ENCODE measurements at places on chromosomes 13 and 19.
A peak's percentile ranks its signal among the peaks of the same experiment; 100 is the strongest.

GRCh38 chr19:28307487-28307886, 905.5 kb downstream of the UQCRFS1 start:
- DNase-seq: no peak

DNA sequence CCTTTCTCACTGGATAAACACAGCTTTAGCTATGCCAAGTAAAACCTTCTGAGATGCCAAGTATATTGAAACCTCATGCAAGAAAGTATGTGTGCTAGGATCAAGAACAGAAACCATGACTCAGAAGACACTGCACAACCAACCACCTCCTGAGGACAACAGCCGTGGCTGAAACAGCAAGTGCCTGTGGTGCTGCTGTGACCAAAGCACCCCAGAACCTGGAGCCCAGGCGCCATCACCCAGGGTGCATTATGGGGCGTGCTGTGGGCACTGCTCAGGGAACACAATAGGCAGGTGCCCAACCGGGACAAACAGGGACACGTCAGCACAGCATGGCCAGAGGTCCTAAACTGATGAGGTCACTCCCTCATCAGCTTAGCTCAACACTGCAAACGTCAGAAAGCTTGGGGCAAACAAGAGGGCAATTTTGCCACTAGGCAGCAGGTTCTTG, 101.3 kb upstream of the SLC15A1 start:
- DNase-seq: peak; percentile 1

- no peak for DNase-seq
Observed at GRCh38 chr13:113324398-113324797, 27.4 kb downstream of the LAMP1 start.

DNA sequence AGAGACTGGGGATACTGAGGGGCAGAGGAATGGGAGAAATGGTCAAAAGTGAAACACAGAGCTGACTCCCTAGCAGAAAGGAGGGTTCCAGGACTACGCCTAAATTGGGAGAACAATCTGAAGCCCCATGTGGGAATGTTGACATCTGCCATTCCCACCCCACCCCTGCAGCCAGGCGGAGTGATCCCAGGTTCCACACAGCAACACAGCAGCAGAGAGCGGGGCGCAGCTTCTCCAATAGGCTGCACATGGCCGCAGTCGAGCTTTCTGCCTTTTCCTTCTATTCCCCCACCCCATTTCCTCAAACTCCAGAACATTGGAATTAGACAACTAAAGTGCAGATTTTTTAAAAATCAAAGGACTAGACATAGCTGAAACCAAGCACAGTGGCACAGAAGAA, 104.7 kb downstream of the UBL3 start:
- DNase-seq: no peak

DNA sequence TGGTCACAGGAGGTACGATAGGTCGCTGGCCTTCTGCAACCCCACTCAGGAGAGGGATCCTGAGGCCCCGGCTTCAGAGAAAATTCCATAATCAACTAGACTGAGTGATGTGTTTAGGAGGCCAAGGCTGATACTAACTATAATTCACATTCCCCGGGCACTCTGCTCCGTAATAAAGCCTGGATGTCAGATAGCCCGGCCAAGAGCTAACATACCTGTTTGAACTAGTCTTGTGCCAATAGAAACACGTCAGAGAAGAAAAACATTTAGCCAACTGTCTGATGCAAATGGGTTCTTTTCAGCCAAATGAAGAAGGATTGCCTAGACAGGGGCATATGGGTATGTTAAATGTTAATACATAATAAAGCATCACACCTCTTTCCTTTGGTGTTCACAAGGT, 204.2 kb downstream of the TSHZ3 start:
- DNase-seq: no peak

GRCh38 chr13:106010836-106011235, 524.6 kb downstream of the EFNB2 start:
- DNase-seq: no peak

GRCh38 chr13:30799356-30799824, 64.0 kb downstream of the ALOX5AP start:
- no peak for DNase-seq

DNA sequence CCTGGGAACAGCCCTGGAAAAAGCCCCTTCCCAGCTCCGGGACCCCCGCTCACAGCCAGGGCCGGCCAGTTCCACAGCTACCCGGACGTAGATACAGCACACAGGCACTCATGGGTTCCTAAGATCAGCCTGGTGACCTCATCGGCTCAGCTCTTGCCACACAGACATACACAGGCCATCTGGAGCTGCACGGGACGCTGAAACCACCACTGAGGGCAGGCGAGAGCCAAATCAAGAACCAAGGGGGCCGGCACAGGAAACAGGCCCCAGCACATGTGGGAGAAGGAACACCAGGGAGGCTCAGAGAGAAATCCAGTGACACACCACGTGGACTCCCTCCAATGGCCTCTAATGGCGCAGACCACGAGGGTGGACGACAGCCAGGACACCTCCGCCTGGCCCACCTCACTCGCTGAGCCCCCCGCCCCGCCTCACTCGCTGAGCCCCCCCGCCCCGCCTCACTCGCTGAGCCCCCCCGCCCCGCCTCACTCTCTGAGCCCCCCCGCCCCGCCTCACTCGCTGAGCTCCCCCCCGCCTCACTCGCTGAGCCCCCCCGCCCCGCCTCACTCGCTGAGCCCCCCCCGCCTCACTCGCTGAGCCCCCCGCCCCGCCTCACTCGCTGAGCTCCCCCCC, 69.7 kb upstream of the C13orf46 start:
- no peak for DNase-seq

GRCh38 chr13:59229861-59230260, 933.9 kb downstream of the DIAPH3 start:
- no peak for DNase-seq

DNA sequence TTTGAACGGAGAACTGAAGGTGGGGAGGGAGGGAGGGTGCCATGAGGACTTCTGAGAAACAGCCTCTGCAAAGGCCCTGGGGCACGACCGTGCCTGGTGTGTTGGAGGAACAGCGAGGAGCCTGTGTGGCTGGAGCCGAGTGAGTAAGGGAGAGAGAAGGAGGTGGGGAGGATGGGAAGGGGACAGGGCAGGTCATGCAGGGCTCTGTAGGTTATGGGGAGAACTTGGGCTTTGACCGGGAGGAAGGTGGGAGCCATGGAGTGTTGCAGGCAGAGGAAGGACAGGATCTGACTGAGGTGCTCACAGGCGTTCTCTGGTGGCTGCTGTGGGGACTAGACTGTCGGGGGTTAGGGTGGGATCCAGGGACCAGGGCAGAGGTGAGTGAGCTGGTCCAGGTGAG, 6.7 kb downstream of the MPND start:
- no peak for DNase-seq

GRCh38 chr19:1675633-1676350, 23.4 kb upstream of the TCF3 start:
- DNase-seq: no peak

DNA sequence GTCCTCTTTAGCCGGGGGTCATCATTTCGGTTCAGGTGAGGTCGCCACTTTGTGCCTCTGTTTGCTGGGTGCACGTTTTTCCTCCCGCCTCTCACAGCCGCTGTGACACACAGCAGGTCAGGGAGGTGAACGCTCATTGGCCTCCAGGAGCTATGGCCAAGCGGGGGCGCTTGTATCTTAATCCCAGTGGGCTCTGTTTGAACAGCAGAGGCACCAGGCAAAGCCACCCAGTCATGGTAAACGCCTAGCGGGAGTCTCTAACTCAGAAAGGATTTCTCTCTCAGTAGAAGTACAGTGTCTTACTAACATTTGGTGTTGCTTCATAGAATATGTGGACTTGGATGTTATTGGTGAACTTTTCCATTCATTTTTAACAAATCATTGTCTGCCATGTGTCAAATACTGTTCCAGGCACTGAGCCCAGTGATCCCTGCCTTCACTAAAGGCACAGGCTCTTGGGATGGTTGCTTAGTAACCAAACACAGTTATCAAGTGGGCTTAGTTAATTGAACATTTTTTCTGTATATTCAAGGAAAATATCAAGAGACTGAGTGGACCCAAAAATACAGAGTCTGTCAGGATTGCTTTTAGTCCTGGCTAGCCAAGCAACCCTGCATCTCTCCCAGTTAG, 186.7 kb downstream of the STK24 start:
- DNase-seq: no peak

GRCh38 chr19:23116802-23117571, at the start of gene ZNF730:
Gene ZNF730 (plus strand): TSS chr19:23117025. CDS start chr19:23117174, 149 bp downstream.
- no peak for DNase-seq

- no peak for DNase-seq
Observed at GRCh38 chr13:30308548-30308947, 1.2 kb upstream of the KATNAL1 start.

GRCh38 chr19:14414926-14415690, 4.0 kb downstream of the DDX39A start:
- DNase-seq: no peak

GRCh38 chr13:109007946-109008345, 378.5 kb downstream of the MYO16 start:
- DNase-seq: no peak

- no peak for DNase-seq
Observed at GRCh38 chr19:39170386-39171231, 26.2 kb upstream of the NCCRP1 start.

DNA sequence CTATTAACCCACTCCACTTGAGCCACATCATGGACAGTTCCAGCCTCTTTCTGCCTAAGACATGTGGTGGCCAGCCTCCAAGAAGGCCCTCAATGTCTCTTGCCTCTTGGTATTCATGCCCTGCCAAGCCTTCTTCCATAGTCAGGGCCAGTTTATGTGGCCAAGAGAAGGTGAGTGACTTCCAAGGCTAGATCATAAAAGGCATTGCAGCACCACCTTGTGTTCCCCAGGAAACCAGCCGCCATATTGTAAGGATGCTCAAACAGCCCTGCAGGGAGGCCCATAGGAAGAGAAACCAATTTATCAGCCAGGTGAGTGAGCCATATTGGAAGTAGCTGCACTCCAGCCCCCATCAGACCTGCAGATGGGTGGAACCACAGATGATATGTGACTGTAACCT, 12.3 kb upstream of the DNMT1 start:
- DNase-seq: no peak

GRCh38 chr13:59790626-59791025, 373.1 kb downstream of the DIAPH3 start:
- DNase-seq: no peak

DNA sequence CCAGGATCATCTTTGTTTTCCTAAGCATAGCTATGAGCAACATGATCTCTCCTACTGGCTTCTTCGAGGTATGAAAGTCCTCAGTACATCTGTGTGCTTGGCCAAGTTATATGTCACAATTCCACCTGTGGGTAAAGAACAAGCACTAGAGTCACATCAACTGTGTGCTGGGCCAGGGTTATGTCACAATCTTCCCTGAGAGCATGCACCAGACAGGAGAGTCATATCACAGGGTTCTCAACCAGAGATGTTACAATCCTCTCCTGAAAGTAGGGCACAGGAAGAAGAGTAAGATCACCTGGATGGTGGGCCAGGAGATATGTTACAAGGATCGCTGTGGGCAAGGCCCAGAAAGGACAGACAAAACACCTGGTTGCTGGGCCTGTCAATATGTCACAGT, 143.7 kb downstream of the ZNF675 start:
- no peak for DNase-seq

DNA sequence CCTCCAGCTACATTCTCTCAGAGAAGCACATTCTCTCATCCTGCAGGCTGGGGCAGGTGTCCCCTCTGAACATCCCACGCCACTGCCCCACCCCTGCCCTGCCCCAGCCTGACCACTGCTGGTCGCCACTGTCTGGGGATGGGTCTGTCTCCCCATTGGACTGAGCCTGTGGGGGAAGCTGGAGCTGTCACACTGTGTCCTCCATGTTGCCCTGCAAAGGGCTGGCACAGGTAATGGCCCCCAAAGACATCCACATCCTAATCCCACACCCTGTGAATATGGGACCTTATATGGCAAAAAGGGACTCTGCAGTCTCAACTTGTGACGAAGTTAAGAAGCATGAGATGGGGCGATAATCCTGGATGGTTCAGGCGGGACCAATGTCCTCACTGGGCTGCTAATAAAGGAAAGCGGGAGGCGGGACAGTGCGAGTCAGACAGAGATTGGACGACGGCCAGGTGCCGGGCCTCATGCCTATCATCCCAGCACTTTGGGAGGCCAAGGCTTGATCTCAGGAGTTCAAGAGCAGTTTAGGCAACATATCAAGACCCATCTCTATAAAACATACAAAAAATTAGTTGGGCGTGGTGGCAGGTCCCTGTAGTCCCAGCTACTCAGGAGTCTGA, 9.1 kb downstream of the AP2S1 start:
- DNase-seq: no peak

GRCh38 chr13:21338639-21339278, 120.3 kb downstream of the ZDHHC20 start:
- DNase-seq: no peak

DNA sequence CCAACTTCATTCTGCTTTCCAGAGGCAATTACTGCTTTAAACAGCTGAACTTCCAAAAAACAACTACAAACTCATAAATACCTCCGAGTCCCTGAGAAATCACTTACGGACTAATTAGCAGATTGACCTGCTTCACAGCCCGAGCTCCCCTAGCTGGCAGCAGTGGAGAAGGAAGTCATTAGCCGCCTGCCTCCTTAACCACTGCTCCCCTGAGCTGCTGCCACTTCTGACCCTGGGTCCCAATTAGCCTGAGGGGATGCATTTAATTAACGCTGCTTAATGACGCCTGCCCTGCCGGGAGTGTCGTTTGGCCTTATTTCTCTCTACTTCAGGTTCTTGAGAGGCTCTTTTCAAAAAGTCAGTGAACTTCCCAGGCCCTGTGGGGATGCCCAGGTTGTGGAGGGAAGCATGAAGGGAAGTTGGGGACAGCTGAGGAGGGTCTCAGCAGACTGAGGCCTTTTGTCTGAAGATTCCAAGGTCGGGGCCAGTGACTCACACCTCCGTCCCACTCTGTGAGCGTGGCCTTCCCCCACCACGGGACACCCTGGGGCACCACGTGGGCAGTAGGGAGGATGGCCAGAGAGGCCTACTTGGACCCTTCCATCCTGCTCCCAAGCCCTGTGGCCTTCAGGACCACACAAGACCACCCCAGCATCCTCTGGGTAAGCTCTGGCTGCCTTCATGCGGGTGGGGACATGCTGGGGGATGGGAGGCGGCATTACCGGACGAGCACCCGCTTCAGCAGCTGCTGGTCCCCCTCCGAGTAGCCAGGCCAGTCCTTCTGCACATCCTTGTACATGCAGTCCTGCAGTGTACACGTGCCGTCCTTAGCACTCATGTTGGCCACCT, 19.8 kb upstream of the ISYNA1 start:
- DNase-seq: no peak

GRCh38 chr13:110269509-110270185, 37.3 kb downstream of the COL4A1 start:
- DNase-seq: no peak

- DNase-seq: no peak
Observed at GRCh38 chr13:42777467-42777866, 3.9 kb upstream of the FAM216B start.

GRCh38 chr13:110809871-110810486, 96.5 kb downstream of the ING1 start:
- DNase-seq: no peak

DNA sequence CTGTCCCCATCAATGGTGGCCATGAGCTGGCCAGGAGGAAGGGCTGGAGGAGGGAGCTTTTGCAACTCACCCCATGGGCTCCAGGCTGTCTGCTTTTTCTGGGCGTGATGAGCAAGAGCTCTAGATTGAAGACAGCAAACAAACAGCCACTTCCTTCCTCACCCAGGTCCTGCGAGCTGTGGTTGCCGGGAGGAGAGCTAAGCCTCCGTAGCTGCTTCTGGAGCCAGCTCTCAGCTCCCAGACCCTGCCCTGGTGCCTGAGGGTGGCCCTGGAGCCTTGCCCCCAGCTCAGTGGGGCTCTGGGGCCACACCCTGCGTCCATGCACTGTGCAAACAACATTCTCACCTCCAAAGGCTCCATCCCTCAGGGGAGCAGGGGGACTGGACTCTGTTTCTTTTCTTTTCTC, 6.2 kb downstream of the MYO1F start:
- DNase-seq: no peak
